ENCODE measurements at places on chromosomes 1 and 21. TPM values are rescaled to one million over a fixed set of nuclear protein-coding genes. Genes with fewer than 3 reads are reported as not detected.

The CELA3B gene
- not detected for polyA plus RNA-seq

The HSPA6 gene
- polyA plus RNA-seq: 0.33 TPM

The ASPM gene
- 23.1 TPM for polyA plus RNA-seq

The LYPD8 gene
- polyA plus RNA-seq: not detected

The LCE3E gene
- not detected for polyA plus RNA-seq

The TLR5 gene
- polyA plus RNA-seq: 6.6 TPM

The CRYBG2 gene
- not detected for polyA plus RNA-seq

The KLF17 gene
- polyA plus RNA-seq: 0.93 TPM

The ZNF683 gene
- not detected for polyA plus RNA-seq
